Umbilical cord (tissue), 2 donors: ENCODE measurements at places on chromosomes 7 and 10.

DNA sequence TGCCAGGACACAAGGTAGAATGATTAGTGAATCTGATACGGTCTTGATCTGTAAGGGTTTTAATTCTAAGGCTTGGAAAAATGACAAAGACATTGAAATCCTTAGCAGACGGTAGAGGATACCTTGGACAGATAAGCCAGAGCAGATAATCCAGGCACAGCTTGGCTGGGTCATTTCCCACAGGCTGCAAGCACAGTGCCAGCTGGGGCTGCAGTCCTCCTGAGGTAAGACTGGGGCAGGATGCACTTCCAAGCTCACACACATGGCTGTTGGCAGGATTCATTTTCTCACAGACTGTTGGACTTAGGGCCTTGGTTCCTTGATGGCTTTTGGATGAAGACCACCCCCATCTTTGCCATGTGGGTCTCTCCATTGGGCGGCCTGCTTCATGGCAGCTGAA, 63.2 kb upstream of the BMPER start:
- DNase-seq: no peak

DNA sequence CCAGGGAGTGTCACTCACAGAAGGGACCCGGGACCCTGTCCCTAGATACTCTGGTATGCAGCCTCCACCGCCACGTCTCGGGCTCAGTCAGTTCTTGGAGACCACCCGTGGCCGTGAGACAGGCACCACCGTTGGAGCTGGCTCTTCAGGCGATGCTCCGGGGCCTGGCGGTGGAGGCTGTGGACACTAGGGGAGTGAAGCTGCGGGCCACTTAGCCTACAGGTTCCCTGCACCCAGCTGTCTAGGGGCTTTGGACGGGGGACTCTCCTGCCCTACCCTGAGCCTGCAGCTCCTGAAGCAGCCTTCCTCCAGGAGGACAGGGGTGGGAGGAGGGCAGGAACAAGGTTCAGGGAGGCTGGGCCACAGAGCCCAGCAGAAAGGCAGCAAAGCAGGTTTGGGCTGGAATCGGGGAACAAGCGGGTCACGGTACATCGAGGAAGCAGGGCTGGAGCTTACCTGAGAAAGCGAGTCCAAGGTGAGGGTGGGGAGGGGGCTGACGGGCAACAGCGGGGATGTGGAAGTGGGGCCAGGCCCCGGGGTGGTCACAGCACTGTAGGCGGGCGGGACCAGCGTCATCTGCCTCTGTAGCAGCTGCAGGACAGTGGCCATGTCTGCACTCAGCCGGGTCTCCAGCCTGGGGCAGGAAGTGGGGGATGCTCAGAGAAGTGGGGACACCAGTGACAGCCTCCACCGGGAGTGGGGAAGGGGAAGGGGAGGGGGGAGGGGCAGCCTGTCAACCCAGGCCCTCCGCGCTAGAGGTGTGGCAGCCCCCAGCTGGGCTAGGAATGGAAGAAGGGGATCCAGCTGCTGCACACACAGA, 31.5 kb downstream of the KCNH2 start:
- peak; percentile 18 for DNase-seq

DNA sequence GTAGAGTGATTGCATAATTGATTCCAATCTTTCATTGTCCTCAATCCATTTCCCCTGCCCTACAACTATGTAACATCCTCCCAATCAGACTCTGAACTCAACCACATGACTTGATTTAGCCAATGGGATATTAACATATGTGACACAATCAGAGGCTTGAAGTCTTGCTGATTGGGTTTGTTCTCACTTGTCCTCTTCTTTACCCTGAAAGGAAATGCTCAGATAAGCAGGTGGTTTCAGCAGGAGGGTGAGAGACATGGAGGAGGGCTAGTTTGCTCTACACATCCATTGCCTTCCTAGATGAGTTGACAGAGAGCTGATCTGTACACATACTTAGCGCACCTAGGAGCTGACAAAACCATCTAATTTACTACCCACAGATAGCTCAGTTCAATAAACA, 669.4 kb downstream of the NRG3 start:
- no peak for DNase-seq

GRCh38 chr7:132082394-132082793, 493.9 kb downstream of the PLXNA4 start:
- DNase-seq: no peak

DNA sequence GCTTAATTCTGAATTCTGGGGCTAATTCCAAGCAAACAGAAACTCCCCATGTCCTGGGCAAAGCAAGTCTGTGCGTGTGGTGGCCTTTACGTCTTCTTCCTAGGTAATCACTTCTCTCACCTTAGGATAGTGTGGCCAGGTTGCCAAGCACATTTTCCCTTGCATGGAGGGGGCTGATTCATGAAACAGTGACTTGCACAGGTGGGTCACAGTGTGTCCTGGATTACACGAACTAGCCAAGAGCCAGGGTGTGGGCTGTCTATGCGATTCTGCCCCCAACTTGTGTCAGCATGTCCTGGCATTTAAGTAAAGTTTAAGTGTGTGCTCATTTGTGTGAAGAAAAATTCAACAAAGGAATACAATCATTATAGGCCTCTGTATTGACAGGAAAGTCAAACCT, 18.5 kb upstream of the SEM1 start:
- DNase-seq: peak; percentile 18

DNA sequence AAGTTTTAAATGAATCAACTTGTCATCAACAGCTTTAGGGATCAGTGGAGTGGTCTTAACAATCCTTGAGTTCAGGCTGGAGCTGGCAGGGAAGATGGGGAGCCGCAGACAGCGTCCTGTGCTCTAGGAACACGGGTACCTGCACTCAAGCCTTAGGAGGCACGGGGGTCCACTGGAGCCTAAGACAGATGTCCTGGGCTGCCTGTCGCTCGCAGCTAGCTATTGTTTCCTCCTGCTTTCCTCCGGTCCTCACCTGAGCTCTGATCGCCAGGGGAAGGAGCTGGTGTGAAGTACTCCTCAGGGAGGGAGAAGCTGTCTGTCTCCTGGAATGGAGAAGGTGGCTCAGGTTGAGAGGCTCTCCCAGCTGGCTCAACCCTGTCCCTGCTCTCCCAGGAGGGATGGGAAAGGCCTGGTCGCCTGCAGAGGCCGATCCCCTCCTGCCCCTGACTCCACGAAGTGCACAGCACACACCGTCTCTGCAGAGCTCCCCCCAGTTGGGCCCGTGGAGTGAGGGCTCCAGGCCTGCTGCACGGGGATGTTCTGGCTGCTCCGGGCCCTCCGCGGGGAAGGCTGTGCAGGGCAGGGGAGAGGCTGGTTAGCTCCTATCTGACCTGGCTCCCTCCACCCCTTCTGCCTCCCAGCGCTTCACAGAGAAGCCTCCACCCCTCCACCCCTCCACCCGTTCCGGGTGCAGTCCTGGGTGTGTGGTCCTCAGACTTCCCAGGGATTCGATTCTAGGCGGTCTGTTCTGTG, 14.5 kb upstream of the PYROXD2 start:
- DNase-seq: no peak

DNA sequence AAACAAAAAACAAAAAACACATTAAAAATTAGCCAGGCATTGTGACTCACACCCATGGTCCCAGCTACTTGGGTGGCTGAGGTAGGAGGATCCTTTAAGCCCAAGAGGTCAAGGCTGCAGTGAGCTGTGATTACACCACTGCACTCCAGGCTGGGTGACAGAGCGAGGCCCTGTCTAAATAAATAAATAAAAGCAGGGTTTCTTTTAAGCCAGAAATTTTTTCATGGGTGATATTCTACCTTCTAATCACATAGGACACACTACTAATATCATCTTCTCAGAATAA, 14.2 kb upstream of the SVIL start:
- DNase-seq: no peak
